ENCODE measurements at places on chromosomes 2 and 18. TPM values are rescaled to one million over a fixed set of nuclear protein-coding genes. Genes with fewer than 3 reads are reported as not detected.

C1D gene
- 18.0 TPM for total RNA-seq

SH3YL1 gene
- 18.0 TPM for total RNA-seq

DNA sequence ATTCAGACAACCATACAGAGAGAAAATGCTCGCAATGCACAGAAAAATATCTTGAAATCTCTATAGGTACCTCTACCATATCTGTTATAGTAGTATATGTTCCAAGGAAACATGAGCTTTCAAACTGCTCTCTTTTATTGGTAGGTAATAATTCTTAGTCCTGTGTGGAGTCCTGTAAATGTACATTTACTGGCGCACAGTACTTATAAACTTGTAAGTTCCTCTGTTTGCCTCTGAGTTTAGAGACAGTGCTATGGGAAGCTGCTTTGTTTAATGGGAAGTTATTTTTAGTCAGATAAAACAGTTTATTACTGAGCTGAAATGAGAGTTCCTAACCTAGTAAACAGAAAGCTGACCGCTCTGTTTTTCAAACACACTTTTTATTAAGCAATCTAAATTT is 52.7 kb downstream of the CCDC93 start:
- no peak for DNase-seq

GRCh38 chr2:213818436-213818835 is 534.2 kb downstream of the SPAG16 start:
- no peak for DNase-seq

- DNase-seq = no peak
Observed at GRCh38 chr2:2851806-2852777, 521.0 kb upstream of the MYT1L start.

DNA sequence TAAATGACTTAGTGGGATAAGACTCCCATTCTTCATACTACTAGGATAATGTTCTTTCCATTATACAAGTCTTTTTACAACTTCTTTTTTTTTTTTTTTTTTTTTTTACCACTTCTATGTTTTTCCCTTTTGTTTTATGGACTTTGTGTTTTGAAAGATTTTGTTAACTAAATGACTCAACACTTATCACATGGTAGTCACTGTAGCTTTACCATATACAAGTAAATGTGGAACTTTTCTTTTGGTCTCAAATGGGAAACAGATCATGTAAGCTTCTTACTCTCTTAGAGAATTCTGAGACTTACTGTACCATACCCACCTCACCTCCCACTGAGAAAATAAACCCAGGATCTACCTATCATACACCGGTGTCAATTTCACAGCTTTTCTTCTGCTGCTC is 590.3 kb upstream of the CDH2 start:
- DNase-seq = no peak

GRCh38 chr2:135997380-135997779 is 12.0 kb upstream of the DARS1 start:
- DNase-seq = no peak
